ENCODE measurements at places on chromosomes 1 and 21. TPM values are rescaled to one million over a fixed set of nuclear protein-coding genes. Genes with fewer than 3 reads are reported as not detected.

SLC2A5 gene
- total RNA-seq: not detected

EFNA1 gene
- total RNA-seq: 0.24 TPM

- no peak for DNase-seq
Measured at GRCh38 chr1:14782741-14783591, 184.5 kb downstream of the KAZN start.

DNA sequence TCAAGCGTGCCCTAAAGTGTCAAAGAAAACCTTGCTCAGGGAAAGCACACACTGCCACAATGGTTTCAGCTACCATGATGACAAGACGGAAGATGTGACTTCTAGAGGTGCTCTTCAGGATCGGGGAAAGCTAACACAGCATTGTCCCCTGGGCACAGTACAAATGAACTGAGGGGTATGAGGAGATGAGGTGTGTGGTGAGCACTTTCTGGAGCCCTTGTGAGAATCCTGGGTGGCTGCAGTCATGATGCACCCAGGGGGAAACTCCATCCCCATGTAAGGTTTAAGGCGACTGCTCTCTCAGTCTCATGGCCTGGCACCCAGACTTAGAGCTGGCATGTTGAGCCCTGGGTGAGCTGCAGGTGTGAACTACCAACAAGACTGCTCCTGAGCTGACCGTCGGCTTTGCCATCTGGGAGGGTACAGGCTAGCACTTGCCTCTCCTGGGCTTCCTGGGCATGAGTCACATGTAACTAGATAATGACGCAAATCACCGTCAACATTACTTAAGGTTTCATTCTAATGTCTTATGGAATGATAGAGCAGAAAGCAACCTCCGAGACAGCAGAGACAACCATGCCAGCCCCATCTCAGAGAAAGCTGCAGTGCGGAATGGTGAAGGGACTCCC lies 144.6 kb downstream of the CLIC6 start:
- DNase-seq: no peak

- no peak for DNase-seq
Measured at GRCh38 chr21:26835027-26835713, 10.0 kb downstream of the ADAMTS1 start.

GRCh38 chr21:25790878-25791204 lies 56.1 kb downstream of the GABPA start:
- no peak for DNase-seq

DNA sequence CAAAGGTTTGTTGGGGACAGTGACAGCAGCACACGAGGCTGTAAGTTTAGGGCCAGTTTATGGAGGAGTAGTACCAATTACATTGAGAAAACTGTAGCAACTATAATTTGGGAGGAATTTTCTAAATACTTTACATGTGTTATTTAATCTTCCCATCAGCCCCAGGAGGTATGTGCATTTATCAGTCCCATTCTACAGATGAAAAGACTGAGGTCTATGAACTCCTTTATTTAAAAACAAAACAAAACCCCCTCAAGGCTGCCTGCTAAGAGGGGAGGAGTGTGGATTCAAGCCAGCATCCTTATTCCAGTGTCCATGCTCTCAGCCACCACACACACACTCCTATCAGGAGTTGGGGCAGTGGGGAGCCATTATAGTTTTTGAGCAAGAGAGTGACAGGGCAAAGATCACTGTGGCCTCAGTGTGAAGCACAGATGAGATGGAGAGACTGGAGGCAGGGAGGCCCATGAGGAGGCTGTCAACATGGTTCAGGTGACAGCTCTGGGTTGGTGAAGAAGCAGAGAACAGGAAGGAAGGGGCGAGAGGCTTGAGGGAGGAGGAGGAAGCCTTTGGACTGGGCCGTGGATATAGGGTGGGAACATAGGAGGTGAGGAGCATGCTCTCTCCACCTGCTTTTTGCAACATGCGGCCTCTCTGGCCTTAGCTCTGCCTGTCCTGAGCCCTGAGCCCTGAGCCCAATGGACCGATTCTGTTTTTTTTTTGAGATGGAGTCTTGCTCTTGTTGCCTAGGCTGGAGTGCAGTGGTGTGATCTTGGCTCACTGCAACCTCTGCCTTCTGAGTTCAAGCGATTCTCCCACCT lies 9.7 kb downstream of the TNFRSF1B start:
- DNase-seq: no peak

DNA sequence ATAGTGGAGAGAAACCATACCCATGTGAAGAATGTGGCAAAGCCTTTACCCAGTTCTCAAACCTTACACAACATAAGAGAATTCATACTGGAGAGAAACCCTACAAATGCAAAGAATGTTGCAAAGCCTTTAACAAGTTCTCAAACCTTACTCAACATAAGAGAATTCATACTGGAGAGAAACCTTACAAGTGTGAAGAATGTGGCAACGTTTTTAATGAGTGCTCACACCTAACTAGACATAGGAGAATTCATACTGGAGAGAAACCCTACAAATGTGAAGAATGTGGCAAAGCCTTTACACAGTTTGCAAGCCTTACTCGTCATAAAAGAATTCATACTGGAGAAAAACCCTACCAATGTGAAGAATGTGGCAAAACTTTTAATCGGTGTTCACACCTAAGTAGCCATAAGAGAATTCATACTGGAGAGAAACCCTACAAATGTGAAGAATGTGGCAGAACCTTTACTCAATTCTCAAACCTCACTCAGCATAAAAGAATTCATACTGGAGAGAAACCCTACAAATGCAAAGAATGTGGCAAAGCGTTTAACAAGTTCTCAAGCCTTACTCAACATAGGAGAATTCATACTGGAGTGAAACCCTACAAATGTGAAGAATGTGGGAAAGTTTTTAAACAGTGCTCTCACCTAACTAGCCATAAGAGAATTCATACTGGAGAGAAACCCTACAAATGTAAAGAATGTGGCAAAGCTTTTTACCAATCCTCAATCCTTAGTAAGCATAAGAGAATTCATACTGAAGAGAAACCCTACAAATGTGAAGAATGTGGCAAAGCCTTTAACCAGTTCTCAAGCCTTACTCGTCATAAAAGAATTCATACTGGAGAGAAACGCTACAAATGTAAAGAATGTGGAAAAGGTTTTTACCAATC lies 80.0 kb downstream of the JMJD4 start:
- DNase-seq: peak; percentile 7

GRCh38 chr1:76933847-76934815 lies 66.9 kb downstream of the ST6GALNAC5 start:
- no peak for DNase-seq

GRCh38 chr1:240455228-240455821 lies 156.6 kb downstream of the GREM2 start:
- no peak for DNase-seq

GRCh38 chr1:79549201-79549600 lies 542.7 kb upstream of the ADGRL4 start:
- DNase-seq: no peak

- no peak for DNase-seq
Measured at GRCh38 chr1:108686614-108687313, 5.3 kb upstream of the PRPF38B start.

- no peak for DNase-seq
Measured at GRCh38 chr1:20079661-20080305, 9.8 kb downstream of the PLA2G5 start.

- no peak for DNase-seq
Measured at GRCh38 chr1:230754796-230755195, 7.6 kb downstream of the CAPN9 start.

DNA sequence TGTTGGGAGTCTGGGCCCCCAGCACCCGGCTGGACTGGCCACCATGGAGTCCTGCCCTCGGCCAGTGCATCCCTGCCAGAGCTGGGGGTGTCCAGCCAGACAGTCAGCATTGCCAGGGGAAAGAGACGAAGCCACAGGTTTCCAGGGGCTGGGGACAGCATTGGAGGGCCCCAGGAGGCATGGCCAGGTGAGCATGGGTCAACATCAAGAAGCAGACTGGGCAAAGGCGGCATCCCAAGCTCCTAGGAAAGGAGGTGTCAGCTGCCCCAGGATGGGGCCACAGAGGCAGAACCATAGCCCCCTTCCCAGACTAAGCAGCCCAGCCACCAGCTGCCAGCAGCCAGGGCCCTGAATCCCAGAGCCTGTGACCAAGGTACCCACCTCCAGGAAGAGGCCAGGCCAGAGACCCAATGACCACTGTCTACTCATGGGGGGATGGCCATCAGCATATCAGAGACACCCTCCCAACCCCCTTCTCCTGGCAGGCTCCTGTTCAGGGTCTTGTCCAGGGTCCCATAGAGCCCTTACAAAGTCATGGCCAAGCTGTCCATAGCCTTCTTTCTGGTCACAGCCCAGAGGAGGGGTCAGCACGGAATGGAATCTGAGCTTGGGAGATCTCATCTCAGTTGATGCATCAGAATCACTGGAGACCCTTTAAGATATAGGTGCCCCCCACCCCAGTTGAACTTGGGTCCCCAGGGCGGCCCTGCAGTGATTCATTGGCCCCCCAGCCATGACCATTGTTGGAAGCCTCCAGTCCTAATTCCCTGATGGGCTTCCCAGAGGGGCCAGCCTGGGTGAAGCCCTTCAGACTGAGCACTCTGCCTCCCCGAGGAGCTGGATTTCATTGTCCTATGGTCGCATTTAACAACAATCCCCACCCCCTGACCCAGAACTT lies 32.5 kb downstream of the WNT3A start:
- DNase-seq: no peak
